Heart left ventricle (tissue), 16 donors: ENCODE measurements at places on chromosomes 13 and 19. TPM values are rescaled to one million over a fixed set of nuclear protein-coding genes. Genes with fewer than 3 reads are reported as not detected.
A peak's percentile ranks its signal among the peaks of the same experiment; 100 is the strongest.

GRCh38 chr13:53622456-53622855, 593.8 kb downstream of the OLFM4 start:
- DNase-seq = no peak

CYP2B6 gene
- not detected for total RNA-seq

GRCh38 chr19:15934332-15935078, at the start of gene CYP4F11:
CYP4F11 (minus strand) TSS chr19:15934529; CDS start chr19:15934408, 121 bp downstream.
- DNase-seq = peak; percentile 84

- DNase-seq = no peak
Measured at GRCh38 chr13:108342369-108343289, 73.1 kb downstream of the TNFSF13B start.

PLK5 gene
- not detected for total RNA-seq

DNA sequence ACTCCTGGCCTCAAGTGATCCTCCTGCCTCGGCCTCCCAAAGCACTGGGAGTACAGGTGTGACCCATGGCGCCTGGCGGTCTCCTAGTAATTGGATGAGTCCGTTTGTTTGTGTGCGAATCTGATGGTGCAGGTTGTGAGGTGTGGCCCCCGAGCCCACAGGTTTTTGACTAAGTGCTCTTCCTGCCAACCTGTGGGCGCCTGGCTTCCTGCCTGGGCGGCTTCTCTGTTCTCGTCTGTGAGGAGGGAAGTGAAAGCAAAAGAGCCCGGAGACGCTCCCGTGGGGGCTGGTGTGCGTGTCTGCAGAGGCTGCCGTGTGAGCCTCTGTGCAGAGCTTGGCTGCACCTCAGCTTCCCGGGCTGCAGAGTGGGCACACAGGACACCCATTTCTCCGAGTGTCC, 10.0 kb downstream of the ARHGAP45 start:
- peak; percentile 52 for DNase-seq

KL gene
- 1.0 TPM for total RNA-seq
